ENCODE measurements at places on chromosomes 5 and 9.
A peak's percentile ranks its signal among the peaks of the same experiment; 100 is the strongest.

DNA sequence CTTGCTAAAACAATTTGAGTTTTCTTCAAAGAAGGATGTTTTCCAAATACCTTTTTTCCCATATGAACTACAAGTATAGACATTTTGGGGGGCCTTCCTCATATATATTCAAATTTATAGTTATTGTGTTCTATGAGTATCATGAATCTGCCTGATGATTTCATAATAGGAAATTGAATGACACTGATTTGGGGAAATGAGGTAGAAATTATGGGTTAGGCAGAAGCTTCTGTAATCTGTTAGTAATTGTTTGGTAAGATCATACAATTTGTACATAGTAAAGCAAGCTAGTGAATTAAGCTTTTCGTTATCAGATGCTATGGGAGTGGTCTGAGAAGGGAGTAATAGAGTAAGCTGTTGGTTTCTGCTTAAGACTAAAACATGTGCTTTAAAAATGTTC lies 98.0 kb downstream of the TRIO start:
- DNase-seq: no peak

GRCh38 chr9:134606951-134607731 lies 34.5 kb upstream of the COL5A1 start:
- DNase-seq: peak; percentile 55

- no peak for DNase-seq
Measured at GRCh38 chr9:6997330-6997729, 239.6 kb downstream of the KDM4C start.

DNA sequence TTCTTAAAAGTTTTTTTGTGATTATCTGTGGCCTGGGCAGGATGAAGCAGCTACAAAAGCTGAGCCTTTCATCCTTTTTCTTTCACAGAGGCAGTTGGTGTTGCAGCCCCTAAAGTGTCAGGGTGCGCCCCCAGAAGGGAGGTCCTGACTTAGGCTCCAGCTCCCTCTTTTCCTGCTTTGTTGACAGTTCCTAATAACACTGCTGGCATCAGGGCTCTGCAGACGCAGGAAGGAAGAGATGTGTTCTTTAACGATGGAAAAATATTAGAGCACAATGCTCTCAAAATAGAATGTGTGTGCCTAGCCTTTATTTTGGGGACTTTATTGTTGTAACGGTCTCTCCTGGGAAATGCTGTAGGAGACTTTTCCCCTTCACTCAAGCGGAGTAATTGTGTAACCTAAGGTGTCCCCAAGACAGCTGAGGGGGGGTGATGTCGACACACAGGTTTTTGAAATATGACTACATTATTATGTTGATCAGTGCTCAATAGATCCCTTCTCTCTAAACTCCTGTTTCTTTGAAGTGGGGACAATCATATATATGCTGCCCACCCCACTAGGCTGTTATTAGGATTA lies 135.6 kb downstream of the SEMA6A start:
- no peak for DNase-seq

- no peak for DNase-seq
Measured at GRCh38 chr5:14407746-14408175, 173.8 kb upstream of the OTULINL start.

- DNase-seq: peak; percentile 63
Measured at GRCh38 chr5:132425009-132425937, 55.8 kb downstream of the SLC22A5 start.

- no peak for DNase-seq
Measured at GRCh38 chr9:97176206-97176605, 131.3 kb upstream of the CCDC180 start.

DNA sequence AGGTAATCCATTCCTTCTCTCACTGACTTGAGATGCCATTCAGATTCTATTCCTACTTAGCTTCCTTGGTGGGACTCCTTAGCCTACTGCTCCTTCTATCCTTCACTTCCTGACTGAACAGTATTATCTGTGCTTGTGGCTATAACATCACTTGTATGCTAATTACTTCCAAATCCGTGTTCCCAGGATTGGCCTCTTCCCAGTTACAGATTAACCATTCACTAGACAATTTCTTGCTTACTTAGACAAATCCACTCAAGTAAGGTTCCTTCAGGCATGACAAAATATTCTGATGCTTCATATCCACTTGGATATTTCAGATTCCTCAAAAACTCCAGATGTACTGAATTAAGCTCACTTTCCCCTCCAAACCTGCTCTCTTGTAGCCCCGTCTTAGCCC lies 18.3 kb downstream of the LIFR start:
- no peak for DNase-seq

DNA sequence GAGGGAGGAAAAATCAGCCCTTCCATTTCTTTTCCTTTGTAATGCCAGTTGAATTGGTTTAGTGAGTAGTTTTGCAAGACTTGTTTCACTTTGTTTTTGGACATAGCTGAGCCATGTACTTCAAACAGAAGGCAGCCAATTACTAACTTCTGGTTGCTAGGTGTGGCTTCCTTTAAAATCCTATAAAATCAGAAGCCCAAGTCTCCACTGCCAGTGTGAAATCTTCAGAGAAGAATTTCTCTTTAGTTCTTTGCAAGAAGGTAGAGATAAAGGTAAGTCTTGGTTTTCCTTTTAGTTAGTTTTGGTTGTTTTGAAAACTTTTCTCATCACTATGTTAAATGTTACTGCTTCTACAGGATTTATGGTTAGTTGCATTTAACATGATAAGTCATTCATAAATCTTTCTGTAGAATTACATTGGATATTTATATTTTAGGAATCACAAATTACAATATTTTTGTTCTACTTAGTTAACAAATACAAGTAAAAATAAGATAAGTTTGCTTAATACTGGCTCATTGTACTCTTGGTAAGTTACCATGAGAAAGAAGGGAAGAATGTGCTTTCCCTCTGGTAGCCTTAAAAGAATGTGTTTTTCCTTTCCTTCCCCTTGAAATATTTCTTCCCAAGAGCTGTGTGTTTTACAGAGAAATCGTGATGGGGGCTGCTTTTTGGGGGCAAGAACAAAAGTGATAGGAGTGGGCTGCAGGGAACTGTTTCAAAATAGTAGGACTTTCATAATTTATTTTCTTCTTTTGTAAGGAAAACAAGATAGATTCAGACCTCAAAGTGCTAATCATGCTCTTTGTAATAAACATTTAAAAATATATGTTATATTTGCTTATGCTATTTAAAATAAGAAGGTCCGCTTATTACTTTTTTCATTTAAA lies at the start of gene ANXA1:
Gene ANXA1, plus strand, starts transcription at position 213 of the 890 bp plus-strand sequence. CDS start 6,671 bp downstream, outside the sequence.
- DNase-seq: peak; percentile 84

- no peak for DNase-seq
Measured at GRCh38 chr5:150130493-150130922, 25.1 kb downstream of the PDGFRB start.

GRCh38 chr5:27158775-27159174 lies 120.4 kb upstream of the CDH9 start:
- DNase-seq: peak; percentile 13

DNA sequence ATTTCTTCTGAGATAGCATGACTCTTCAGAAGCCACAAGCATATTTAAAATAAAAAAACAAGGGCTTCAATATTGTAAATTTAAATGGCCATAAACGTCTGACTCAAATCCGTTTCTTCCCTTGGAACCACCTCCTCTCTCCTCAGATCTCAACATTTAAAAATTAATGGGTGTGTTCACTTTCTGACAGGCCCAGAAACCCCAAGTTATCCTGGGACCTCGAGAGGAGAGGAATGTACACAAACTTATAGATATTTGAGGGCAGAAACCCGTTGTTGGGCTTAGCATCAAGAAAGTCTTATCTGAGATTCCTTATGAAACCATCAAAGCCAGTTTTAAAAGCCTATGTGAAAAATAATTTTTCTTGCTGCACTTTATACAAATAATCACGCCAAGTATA lies 29.2 kb downstream of the MLLT3 start:
- DNase-seq: no peak

GRCh38 chr9:89592963-89593726 lies 11.7 kb upstream of the GADD45G start:
- DNase-seq: peak; percentile 50

DNA sequence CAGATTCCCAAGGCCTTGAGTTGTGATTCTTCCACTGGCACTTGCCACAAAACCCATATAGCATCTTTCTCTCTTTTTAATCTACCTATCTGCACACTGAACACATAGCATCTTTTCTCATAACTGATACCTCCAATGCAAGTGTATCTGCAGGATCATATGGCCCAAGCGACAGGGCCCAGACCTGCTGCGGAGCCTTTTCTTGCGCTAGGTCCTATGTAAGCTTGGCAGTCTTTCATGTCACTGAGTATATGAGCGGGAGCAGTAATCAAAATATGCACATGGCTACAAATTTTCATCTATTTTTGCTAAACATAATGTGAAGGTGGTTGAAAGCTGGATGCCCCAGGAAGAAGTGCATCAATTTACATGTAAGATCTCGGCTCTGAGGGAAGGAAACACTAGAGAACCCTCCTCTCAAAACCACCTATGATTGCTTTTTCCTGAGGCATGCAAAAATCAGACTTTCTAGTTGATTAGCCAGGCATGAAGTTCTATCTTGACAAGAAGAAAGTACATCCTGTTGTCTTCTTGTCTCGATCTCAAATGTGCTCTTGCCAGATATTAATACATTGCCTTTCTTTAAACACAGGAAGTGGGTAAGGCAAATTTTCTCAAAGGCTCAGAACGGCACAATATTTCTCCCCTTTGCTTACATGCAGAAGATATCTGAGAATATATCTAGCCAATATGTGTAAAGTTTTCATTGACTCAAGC lies 26.9 kb upstream of the CEMIP2 start:
- no peak for DNase-seq

DNA sequence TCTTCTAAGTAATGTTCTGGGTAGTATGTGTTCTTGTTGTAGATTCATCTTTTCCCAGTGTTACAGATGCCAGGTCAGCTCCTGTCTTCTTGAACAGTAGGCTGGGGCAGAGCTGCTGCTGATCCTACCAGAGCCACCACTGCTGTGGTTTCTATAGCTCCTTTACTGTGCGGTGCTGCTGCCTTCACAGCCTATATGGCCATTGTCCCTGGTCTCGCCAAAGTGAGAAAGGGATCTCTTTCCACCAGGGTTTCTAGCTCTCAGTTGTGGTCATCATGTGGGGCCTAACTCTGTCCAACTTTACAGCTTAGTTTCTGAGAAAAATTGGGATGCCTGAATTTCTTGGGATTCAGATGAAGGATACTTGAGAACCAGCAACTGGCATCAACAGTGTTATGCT lies 70.9 kb upstream of the CER1 start:
- DNase-seq: no peak

DNA sequence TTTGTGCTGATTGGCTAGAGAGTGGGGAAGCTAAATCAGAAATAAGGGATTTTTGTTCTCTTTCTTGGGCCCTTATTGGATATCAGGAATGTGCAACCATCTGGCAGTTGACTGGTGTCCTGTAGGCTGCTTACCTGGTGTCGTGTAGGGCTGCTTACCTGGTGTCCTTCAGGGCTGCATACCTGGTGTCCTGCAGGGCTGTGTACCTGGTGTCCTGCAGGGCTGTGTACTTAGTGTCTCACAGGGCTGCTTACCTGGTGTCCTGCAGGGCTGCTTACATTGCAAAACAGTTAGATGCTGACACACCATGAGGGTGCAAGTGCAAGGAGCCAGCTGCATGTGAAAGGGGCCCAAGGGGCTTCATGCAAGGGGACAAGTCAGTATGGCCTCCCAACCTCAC lies 249.3 kb downstream of the ICE1 start:
- DNase-seq: no peak

DNA sequence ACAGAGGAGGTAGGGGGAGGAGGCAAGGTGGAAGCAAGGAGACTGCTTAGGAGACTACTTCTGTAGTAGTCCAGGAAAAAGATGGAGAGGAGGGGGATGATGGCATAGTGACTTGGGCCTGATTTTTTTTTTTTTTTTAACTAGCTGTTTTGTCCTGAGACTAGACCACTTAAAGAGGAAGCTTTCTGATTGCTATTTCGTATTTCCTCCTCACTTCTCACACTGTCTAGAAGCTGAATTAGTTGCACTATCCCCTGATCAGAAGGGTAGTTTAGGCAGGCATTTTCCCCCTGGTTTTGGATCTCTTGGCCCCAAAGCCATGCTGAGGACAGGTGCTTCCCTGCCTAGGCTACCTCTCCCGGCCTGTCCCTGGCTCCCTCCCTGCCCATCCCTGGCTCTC lies 14.9 kb downstream of the LARP1 start:
- no peak for DNase-seq

DNA sequence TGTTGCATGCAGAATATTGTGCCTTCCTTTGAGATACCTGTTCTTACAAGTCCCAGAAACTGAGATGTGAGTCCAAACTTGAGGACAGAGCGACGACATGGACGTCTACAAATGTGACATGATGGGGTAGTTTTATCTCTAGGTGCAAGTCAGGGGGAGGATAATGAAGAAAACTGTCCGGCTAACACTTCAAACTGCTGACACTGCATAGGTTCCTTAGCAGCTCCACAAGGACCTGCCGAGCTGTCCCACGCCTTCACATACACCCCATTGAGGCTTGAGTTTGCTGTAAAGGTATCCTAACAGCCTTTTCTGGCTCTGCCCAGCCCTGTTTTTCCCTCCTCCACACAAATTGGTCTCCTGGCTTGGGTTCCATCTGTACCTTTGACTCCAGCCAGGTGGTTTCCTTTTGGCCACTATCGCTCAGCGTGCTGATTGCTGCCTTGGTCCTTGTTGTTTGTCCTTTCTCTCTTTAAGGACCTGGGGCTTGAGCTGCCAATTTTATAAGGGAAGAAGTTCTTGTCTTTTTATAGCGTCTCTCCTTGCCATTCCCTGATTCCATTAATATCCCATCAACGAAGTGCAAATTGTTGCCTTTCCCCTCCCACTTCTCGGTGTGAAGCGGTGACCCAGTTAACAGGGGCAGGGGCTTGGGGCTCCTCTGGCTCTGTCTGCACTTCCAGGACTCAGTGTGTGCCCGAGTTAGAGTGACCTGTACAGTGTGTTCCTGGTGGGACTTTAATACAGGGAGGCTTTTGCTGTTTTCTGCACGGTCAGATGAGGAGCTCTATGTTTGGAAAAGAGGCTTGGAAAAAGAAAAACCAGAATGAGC lies 100.3 kb downstream of the PCSK1 start:
- DNase-seq: no peak

DNA sequence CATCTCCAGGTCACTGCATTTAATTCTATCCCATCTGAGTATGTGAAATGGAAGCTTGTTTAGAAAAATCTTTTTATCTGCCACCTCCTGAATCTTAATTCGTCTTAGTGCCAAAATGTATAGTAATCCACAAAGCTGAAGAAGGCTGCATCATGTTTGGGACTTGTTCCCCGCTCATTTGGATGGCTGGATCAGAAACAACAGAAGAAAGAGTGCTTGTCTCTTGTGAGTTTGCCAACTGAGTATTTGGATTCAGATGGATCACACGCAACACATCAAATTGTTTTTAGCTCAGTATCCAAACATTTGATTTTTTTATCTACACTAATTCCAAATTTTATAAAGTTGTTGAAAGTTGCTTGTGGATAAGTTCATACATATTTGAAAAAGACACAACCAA lies 197.2 kb upstream of the PAPPA start:
- no peak for DNase-seq

- no peak for DNase-seq
Measured at GRCh38 chr5:113338628-113339027, 96.2 kb downstream of the TSSK1B start.

GRCh38 chr5:90424245-90424644 lies 14.7 kb upstream of the CETN3 start:
- DNase-seq: no peak
